ENCODE measurements at places on chromosomes 5 and 9.

DNA sequence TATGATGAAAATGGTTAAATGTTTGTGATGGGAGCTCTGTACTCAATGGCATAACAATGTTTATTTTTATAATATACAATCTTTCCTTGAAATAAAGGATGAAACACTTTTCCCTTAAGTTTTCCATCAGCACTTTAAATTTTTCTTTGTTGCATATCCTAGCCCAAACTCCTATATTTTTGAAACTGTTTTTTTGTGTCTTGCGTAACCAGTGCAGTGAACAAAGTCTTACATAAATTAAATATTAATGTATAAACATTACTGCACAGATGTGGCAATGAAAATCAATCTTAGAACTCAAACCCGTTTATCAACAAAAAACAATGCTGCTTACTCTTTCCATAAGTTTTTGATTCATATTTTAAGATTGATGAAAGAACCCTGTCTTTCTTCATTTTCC is 34.1 kb upstream of the IL31RA start:
- no peak for DNase-seq

- no peak for DNase-seq
Observed at GRCh38 chr9:119283078-119283794, 86.0 kb downstream of the BRINP1 start.

DNA sequence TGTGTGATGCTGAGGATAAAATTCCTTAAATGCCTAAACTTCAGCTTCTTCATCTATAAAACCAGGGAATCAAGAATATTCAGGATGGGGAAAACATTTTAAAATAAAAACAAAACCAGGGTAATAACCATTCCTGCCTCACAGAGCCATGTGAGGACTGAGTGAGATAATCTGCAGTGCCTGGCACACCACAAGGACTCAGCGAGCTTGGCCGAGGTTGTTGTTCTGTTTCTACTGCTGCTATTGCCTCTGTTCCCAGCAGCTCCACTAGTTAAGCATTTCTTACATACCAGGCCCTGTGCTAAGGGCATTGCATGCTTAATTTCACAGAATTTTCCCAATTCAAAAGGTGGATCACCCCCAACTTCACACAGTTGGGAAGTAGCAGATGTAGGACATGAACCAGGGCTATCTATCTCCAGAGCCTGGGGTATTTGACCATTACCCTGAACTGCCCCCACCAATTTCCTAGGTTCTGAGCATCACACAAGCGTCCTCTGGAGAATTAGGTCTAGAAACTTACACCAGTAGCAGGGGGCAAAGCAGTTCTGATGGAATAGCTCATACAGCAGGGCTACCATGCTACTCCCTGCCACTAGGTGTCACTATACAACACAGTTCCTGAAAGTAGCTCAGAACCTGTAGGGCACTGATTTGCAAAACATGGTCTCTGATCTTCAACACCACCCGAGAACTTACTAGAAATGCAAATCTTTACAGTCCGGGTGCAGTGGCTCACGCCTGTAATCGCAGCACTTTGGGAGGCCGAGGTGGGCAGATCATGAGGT is 74.3 kb downstream of the LRSAM1 start:
- DNase-seq, result no peak

- DNase-seq, result no peak
Observed at GRCh38 chr5:17370651-17371050, 127.4 kb upstream of the TAF11L2 start.

DNA sequence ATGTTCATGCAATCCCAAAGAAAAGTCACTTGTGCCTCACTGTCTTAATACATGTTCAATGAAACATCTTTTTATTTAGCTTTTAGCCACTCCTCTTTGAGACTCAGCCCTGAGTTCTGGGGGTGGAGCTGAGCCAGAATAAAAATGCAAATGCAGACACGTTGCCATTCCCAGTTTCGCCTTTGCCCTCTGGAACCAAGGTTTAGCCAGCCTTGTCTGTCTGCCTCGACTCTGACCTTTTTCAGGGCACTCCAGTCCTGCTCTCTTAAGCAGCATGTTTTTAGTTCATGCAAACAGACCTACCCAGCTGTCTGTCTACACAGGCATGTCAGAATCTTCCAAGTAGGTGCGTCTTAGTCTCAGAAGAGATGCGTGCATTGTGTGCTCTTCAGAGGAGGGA is 82.2 kb upstream of the RANBP3L start:
- no peak for DNase-seq

DNA sequence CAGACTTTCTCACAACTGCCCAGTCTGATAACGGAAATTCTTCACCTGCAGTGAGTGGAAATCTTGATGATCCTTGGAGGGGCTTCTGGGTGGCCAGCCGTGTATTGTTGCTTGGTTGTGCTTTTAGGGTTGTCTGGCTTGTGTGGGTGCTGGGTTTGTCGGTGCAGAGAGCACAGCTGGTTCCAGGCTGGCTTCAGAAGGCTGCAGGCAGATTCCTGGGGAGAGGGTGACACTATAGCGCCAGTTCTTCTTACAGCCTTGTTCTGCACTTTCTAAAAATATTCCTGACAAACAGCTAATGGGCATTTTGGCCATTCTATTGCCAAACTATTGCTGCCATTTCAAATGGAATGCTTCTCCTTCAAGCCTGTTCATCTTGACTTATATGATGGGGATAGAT is 99.3 kb downstream of the PDZD2 start:
- no peak for DNase-seq

DNA sequence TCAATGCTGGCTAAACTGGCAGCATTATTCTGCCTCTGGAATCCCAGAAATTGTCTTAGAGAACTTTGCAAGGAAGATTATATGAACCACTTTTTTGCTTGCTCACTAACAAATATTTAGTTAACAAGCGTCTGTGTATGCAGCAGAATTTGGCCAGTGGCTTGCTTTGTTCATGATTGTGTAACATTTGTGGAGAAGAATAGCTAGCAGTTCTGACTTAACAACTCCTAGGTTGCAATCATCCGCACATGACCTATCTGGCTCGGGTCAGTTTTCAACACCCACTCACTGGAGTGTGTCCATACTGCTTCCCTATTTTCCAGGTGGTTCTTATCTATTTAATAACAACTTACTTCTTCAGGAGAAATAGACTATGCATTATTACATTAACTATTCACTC is 98.5 kb downstream of the SNX18 start:
- no peak for DNase-seq

- DNase-seq, result no peak
Observed at GRCh38 chr9:110520120-110520701, 59.3 kb downstream of the SVEP1 start.

- no peak for DNase-seq
Observed at GRCh38 chr5:177504086-177505056, 5.3 kb downstream of the DOK3 start.

DNA sequence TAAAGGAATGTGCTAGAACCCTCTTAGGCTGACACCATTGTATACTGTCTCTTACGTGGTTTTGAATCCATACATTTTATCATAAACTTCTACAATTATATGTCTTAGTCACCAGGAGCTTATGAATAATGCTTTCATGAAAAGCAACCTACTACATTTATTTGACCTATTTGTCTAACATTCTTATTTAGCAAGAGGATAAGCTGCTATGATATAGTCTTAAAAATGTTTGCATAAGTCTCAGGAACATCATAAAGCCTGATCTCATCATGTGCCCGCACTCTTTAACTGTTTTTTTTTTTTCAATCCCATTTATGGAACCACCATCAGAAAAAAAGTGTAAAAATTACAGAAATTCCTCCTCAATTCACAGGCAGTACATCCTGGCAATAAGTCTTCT is 59.7 kb downstream of the CDH12 start:
- no peak for DNase-seq

- DNase-seq, result no peak
Observed at GRCh38 chr5:149452007-149452664, 73.0 kb upstream of the IL17B start.

DNA sequence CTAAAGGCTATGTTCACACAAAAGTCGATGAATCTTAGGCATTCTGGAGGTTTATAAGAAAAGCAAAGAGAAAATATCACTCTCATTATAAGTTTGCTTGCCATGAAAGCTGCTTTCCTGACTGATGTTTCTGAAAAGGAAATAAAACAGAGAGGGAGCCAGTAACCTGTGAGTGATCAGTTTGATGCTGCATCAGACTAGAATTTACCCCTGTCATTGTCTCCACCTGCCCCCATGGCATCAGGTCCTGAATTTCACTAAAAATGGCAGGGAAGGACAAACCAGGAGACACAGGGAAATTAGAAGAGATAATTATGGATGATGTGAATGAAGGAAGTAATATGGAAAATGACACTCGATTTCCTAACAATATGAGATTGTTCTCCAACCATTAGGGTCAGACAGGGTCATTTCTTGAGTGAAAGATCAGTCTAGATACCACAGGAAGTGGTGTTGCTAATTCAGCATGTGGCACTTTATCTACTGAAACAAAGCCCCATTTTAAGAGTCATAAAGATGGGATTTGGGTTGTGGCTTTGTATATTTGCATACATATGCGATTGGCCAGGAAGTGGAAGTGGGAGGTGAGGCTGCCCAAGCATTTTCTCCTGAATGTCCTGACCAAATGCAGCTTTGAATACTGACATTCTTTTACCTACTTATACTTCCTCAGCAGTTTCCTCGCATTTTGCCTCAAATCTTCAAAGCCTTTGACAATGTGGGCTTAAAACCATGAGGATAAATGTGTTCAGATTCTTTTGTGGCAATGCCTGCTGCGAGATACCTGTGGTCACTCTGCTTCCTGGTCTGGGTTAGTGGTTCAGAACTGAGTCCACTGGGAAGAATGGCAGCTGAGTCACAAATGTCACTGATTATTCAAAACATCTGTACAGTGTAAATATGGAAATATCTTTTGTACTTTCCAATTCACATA is 29.7 kb downstream of the MEGF10 start:
- DNase-seq, result no peak

GRCh38 chr5:139711906-139712224 is 63.7 kb downstream of the CXXC5 start:
- no peak for DNase-seq

DNA sequence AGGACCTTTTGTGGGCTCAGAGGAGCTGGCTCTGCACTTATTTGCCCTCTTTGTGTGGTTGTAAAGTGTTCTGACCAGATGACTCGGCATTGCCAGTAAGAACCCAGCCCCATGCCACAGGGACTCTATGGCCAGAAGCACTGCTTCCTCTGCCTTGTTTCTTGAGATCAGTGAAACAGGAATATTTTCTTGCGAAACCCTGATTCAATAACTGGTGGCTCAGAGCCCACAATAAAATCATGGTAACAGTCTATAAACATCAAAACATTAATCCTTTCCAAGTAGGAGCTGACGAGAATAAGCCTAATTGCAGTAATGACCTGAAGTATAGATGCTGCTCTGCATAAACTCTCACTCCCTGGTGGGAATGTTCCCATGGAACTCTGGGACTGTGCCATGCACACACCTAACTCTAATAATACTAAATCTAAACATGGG is 344.3 kb downstream of the ZNF608 start:
- DNase-seq, result no peak

DNA sequence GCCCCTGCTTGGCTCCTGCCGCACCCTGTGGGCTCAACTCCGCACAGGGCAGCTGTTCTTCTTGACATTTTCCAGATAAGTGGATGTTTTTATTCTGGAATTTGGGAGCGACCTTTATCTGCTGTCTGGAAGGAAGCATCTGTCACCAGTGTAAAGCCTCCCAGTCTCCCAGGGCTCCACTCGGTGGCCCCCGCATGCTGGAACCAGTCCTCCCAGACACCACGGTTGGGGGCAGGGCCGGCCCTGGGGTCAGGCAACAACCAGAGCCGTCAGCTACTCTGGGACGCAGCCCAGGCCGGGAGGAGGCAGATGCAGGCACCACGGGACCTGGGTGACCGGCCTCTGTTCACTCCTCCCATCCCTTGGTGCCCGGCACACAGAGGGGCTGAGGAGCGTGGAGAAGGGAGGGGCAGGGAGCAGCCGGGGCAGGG is 92.8 kb upstream of the ADAMTS2 start:
- DNase-seq, result no peak

- no peak for DNase-seq
Observed at GRCh38 chr5:1652873-1653697, 129.3 kb upstream of the LPCAT1 start.

GRCh38 chr9:127224883-127225739 is 39.5 kb upstream of the GARNL3 start:
- peak; percentile 89 for DNase-seq

Measured in stimulated activated CD4-positive, alpha-beta T cell treated with anti-CD3 and anti-CD28 coated beads, Interleukin-15, amount 100 ng/mL, for 1 hour (primary cell).